ENCODE measurements at places on chromosomes 3 and 15. TPM values are rescaled to one million over a fixed set of nuclear protein-coding genes. Genes with fewer than 3 reads are reported as not detected.

- peak; percentile 35 for DNase-seq
Measured at GRCh38 chr3:46829699-46830208, 33.5 kb downstream of the MYL3 start.

DNA sequence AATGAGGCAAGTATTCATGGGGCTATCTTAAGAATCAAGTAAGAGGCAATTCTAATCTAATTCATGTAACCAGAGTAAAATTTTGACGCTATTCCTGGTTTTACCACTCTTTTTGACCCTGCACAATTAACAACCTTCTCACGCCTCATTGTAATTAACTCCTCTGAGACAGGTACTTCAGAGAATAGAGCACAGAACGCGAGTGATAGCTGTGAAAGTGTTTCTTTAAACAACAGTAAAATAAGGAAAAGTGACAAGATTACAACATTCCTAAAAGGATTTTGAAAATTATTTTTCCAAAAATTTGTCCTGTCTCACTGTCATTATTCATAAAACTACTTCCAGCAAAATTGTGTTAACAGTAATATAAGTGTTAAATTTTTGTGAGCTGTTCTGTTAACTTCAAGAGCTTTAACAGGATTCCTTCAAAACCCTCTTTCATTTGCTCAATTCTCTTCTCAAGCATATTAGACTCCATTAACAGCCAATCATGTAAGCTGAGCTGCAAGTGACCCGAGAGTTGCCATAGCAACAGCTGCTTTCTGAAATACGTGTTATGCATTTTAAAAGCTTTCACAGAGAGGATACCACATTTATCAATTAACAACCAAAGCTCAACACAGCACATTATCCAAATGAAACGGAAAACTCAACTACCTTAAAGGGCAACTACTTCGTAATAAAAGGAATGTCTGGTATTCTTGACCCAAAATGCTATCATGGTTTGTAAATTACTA, 93.1 kb downstream of the STAG1 start:
- DNase-seq = no peak

FSIP1 gene
- total RNA-seq = 1.0 TPM

- no peak for DNase-seq
Measured at GRCh38 chr3:174169736-174170135, 689.4 kb upstream of the NAALADL2 start.

SLC2A2 gene
- not detected for total RNA-seq

GRCh38 chr3:8518138-8518537, 16.5 kb downstream of the LMCD1 start:
- no peak for DNase-seq

- DNase-seq = no peak
Measured at GRCh38 chr3:107884719-107885460, 205.9 kb downstream of the CD47 start.

- DNase-seq = no peak
Measured at GRCh38 chr3:14852717-14853116, 34.0 kb downstream of the FGD5 start.

Measured in activated CD8-positive, alpha-beta T cell treated with anti-CD3 and anti-CD28 coated beads, Interleukin-2, amount 10 ng/mL, durations not matched to agents 7 days and 5 days (primary cell).